ENCODE measurements at places on chromosomes 12 and 14. TPM values are rescaled to one million over a fixed set of nuclear protein-coding genes. Genes with fewer than 3 reads are reported as not detected.

SLC25A47 gene
- total RNA-seq: not detected

INSM2 gene
- total RNA-seq: 0.11 TPM

PIP4P1 gene
- 11.9 TPM for total RNA-seq

EP400 gene
- 20.1 TPM for total RNA-seq

RD3L gene
- total RNA-seq: not detected

HSPB8 gene
- total RNA-seq: 47.8 TPM

STON2 gene
- total RNA-seq: 53.5 TPM

NUDT14 gene
- 7.3 TPM for total RNA-seq

BICDL1 gene
- total RNA-seq: 2.4 TPM

SRP54 gene
- total RNA-seq: 111 TPM

STYK1 gene
- total RNA-seq: 5.0 TPM

RARG gene
- 37.8 TPM for total RNA-seq

PRPH gene
- total RNA-seq: 9.1 TPM

PPP1R36 gene
- 1.8 TPM for total RNA-seq

KRT78 gene
- total RNA-seq: not detected

RASSF9 gene
- total RNA-seq: 10.4 TPM

DPPA3 gene
- total RNA-seq: not detected

TOMM20L gene
- not detected for total RNA-seq

STXBP6 gene
- total RNA-seq: 42.9 TPM

SLIRP gene
- total RNA-seq: 174 TPM

PPP4R4 gene
- 0.37 TPM for total RNA-seq

CELA1 gene
- not detected for total RNA-seq

CLEC6A gene
- total RNA-seq: not detected

GZMB gene
- total RNA-seq: not detected

GPRC5A gene
- total RNA-seq: 12.1 TPM

TCL1B gene
- not detected for total RNA-seq

OTOGL gene
- 4.5 TPM for total RNA-seq

EML5 gene
- total RNA-seq: 7.0 TPM

MYH6 gene
- total RNA-seq: 0.26 TPM

KCNMB4 gene
- total RNA-seq: 9.7 TPM

GDF11 gene
- total RNA-seq: 5.6 TPM

ATP23 gene
- total RNA-seq: 8.8 TPM

INTS13 gene
- 26.6 TPM for total RNA-seq

PTPRO gene
- 4.8 TPM for total RNA-seq

SYCP3 gene
- total RNA-seq: 0.21 TPM

TEAD4 gene
- 3.7 TPM for total RNA-seq

LHX5 gene
- total RNA-seq: not detected

PTPN21 gene
- 22.4 TPM for total RNA-seq

TRPV4 gene
- total RNA-seq: 0.90 TPM

DHH gene
- total RNA-seq: 2.3 TPM

KRT79 gene
- not detected for total RNA-seq

ANKRD33 gene
- total RNA-seq: not detected

Measured in urinary bladder (tissue), 4 donors.